HTR-8/SVneo (cell line): ENCODE measurements at places on chromosomes 12 and 14.

DNA sequence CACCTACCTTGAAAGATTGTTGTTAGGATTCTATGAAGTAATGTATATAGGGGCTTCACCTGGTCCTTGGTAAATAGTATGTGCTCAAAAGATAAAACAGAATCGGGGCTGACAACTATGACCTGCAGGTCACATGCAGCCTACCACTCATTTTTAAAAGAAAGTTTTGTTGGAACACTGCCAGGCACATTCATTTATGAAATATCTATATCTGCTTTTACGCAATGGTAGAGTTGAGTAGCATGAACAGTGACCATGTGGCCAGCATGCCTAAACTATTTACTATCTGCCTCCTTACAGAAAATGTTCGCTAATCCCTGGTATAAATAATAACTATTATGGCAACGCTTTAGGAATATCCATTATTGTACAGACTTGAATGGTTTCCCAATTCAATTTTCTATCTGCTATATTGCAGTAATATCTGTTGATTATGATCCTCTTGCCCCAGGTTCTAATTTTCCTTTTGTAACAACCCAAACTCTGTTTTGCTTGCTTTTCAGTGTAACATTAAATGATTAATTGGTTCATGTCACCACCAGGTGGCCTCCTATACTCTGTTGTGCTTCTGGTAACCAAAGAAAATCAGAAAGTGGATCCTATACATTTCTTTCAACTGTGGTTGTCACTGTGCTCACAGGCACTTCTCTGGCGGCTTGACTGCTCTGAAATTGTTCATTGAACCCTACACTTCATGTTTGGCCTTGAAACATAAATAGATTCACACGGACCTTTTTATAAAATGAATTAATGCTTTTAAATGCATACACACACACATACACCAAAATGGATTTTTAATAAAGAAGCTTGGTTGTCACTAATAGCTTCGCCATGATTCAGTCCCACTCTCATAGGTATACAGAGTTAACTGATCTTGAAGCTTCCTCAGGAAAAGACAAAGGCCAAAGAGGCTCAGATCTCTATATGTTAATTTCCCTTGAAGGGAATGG is 227.7 kb upstream of the NPAS3 start:
- peak; percentile 15 for DNase-seq

DNA sequence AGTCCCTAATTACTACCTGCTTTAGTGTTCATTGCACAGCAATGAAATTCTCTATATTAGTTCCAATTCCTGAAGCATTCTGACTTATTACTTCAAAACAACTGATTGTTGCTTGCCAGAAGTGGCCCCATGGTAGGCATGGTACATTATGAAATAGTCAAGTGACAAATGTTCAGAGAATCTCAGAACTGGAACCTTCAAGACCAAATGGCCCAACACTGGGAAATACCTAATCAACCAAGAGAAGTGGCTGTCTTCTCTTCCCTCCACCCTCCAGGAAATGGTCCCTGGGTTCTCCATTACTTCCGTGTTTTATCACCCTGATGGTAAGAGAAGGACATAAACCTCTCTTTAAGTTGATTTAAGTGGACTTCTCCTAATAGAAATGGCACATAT is 49.9 kb downstream of the ITPR2 start:
- no peak for DNase-seq

- no peak for DNase-seq
Measured at GRCh38 chr14:67317822-67318221, 41.8 kb downstream of the ATP6V1D start.

GRCh38 chr12:39935275-39935674 is 170.6 kb downstream of the SLC2A13 start:
- DNase-seq: no peak

GRCh38 chr14:81382517-81383225 is 17.5 kb downstream of the STON2 start:
- no peak for DNase-seq

DNA sequence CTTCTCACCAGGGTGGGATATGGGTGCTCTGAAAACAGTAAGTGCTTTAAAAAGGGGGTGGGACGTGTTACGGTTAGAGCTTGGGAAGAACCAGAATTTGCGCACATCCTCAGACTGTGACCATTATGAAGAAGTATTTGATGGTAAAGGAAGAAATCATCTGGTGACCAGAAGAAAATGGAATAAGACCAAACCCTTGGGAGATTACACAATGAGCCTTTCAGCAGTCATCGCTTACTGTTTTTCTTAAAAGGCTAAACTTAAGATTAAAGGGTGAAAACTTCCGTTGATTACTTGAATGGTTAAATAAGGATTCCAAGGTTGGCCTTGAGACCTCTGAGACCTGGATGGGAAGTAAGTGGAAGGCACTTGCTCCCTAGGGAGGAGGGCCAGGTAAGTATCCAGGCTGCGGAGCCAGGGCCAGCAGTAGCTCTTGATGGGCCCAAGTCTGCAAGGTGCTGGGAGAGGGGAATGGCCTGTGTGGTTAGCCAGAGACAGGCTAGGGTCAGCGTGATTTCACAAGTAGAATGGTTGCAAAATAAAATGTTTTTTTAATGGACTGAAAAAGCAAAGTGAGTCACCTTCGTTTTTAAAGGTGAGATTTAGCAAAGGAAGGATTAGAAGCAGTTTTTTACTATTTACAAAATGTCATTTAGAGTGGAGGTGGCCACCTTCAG is 13.0 kb upstream of the ISM2 start:
- DNase-seq: no peak

DNA sequence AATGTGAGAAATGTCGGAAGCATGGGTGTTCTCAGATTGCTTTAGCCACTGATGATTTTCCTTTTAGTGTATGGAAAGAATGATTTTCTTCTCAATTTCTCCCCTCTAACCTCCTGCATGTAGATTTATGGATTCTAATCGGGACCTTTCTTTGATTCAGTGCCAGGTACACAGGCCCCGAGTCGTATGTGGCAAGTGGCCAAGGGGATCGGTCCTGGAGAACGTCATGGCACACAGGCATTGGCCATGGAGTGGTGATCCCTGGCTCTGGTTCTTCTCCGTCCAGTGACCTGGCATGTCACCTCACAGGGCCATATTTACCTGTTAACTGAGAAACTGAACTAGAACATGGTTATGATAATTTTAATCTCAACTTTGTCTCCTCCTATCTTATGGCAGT is 58.1 kb downstream of the ETV6 start:
- no peak for DNase-seq

- DNase-seq: no peak
Measured at GRCh38 chr12:79426121-79426520, 264.6 kb downstream of the PAWR start.

GRCh38 chr12:96454396-96454795 is 35.0 kb upstream of the CFAP54 start:
- DNase-seq: no peak

DNA sequence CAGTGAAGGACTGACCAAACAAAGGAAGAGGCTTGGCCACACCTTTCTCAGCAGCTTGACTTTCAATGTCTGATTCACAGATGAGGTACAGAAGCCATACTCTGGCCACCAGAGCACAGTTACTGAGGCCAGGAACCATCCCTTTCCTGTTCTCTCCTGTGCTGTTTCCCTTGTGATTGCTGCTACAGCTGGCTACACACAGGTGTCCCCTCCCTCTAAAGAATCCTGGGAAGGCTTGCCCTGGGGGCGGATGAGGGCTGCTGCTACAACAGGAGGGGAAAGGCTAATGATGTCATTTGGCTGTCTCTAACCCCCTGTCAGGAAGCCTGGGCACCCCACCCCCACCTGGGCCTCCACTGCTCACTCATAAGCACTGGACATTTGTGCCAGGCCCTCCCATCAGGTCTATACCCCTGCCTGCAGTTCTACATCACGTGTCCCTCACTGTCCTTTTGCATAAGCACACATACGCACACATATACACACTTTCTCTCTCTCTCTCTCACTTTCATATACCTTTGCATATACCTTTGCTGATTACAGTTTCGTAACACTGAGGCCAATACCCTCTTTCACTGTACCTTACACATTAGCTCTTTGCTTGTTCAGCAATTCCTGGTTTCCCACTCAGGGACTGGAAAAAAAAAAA is 41.4 kb downstream of the PRPF40B start:
- DNase-seq: peak; percentile 22

- DNase-seq: no peak
Measured at GRCh38 chr14:33590891-33591630, 359.8 kb downstream of the EGLN3 start.
